DMS79 treated with DMSO at 0.1 percent for 48 hours (cell line): ENCODE measurements at places on chromosomes 5 and 9.
A peak's percentile ranks its signal among the peaks of the same experiment; 100 is the strongest.

DNA sequence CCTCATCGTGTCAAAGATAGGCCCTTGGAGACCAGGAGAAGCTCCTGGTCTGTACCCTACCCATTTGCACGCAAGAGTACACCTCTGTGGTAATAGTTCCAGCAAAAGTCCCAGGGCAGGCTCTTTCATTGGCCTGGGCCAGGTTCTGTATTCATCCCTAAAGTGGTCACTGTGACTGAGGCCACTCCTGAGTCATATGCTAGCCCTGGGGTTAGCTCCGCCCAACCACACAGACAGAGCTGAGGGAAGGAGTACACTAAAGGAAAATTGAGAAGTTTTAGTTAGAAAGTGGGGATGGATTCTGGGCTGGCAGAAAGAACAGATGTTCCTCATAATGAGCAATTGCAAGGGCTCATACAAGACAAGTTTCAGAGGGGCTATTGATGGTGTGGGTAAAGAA, 206.7 kb downstream of the ARHGAP26 start:
- DNase-seq, result no peak

- no peak for DNase-seq
These were observed 12.8 kb upstream of the NDFIP1 start for GRCh38 chr5:142095651-142096330.

DNA sequence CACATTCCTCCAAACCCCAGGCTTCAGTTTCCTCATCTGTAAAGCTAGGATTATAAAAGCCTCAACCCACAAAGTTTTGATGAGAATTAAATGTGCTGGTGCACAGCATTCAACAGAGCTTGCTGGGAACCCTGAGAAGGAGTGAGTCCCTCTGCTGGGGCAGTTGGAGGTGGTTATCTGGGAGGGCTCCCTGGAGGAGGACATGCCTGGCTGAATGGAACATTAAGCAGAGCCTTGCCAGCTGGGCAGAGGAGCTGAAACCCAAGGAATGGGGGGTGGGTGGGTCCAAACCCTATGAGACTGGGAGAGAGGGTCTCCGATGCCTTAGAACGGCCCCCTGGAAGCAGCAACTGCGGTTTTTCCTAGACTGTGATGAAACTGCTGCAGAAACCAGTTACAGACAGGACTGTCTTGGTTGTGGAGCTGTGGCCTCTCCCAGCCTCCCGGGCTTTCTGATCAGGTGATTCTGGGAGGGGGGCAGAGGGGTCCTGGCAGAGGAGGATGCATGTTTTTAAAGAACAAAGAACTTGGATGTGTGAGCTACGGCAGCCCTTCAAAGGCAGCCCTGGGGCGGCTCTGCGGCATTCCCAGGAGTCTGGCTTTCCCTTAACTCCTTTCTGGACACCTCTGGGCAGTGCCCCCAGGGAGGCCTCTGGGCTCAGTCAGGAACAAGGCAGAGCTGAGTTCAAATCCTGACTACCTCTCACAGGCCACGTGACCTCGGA, 20.8 kb downstream of the FIBCD1 start:
- no peak for DNase-seq

- DNase-seq, result no peak
These were observed 2.8 kb downstream of the TMEM171 start for GRCh38 chr5:73122875-73123810.

DNA sequence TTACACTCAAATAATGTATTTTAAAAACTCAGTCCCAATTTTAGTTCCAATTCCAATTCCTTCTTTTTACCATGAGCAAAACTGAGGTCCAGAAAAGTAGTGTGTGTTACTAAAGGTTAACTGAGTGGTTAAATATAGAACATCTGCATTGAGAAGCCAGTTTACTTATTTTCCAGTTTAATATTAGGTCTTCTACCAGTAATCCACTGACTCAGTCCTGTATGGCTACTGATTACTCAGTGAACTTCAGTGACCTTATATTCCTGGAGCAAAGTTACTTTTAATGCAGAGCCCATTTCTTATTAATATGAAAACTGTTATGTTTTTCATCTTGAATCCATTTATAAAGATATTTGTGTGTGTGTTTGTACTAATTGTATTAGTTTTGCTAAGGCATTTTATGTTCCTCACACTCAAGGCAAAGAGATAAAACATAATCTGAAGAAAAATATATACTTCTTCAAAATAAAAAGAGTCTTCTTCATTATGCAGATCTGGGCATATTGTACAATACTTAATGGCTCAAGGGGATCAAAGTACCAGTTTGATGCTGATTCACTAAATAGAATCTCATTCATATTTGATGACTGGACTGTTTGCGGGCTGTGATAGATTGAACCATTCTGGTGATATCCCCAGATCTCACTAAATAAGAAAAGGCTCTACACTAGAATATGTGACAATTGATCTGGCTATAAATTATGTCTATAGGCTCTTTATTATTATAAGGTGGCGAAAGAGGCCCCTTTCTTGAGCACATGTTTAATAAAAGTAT, 60.8 kb downstream of the DMXL1 start:
- DNase-seq, result no peak

DNA sequence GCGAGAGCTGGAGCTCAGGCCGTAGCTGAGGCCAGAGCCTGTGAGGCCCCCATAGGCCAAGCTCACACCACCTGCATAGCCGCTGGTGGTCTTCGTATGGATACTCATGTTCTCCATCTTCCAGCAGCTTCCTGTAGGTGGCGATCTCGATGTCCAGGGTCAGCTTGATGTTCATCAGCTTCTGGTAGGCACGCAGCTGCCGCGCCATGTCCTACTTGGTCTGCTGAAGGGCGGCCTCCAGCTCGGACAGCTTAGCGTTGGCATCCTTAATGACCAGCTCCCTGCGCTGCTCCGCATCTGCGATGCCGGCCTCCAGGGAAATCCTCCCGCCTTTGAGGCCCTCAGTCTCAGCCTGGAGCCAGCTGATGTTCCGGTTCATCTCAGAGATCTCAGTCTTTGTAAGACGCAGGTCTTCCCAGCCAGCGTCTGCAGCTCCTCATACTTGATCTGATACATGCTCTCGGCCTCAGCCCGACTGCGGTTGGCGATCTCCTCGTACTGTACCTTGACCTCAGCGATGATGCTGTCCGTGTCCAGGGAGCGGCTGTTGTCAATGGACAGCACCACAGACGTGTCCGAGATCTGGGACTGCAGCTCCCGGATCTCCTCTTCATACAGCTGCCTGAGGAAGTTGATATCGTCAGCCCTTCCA, 172.1 kb downstream of the PPP2R2B start:
- no peak for DNase-seq

GRCh38 chr9:100714372-100715099, 136.7 kb downstream of the CAVIN4 start:
- no peak for DNase-seq

GRCh38 chr5:72209147-72210115, 102.2 kb downstream of the MAP1B start:
- DNase-seq, result peak; percentile 71

- DNase-seq, result no peak
These were observed 53.7 kb downstream of the SYK start for GRCh38 chr9:90855208-90855902.

DNA sequence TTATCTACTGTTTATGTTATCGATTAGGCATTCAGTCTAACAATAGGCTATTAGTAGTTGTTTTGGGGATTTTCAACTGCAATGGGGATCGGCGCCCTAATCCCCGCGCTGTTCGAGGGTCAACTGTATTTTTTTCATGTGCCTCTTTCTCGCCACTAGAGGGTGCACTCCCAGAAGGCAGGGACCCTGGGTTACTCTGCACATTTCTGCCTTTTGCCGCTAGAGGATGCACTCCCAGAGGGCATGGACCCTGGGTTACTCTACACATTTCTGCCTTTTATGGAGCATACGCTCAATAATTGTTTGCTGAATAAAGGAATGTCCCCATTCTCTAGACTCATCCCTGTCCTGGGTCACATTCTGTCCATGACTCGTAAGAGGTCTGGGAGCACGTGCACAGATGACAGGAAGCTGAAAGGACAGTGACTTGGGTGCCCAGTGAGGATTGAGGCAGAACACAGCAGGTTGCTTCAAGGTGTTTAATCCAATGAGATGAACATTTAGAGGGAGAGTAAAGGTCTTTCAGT, 27.9 kb upstream of the RECK start:
- DNase-seq, result peak; percentile 35

DNA sequence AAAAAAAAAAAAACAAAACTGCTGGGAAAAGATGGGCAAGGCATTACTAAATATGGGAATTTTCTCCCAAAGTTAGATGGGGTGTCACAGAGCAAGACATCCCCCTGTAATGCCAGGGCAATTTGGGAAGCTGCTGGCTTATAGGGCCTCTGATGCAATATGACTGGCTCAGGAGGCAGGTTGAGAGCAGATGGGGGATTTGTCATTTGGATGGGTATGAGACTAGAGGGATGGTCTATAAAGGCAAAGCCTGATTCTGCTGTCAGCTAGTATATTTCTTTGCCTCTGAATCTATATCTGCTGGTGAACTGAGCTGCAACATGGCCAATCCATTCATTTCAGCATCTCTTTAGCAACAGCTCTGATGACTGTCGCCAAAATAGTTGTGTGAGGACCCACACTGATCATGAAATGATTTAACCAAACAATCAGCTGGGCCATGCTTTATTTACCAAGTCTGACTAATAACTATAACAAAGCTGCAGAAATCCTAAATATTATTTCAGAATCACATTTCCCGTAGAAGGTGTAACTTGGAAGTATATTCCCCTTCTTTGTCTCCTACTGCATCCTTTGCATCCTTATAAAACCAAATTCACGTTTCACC, 455.1 kb upstream of the ZNF608 start:
- no peak for DNase-seq

- peak; percentile 82 for DNase-seq
These were observed 14.2 kb upstream of the RALGDS start for GRCh38 chr9:133135146-133135745.

- DNase-seq, result no peak
These were observed 105.0 kb downstream of the PLPP1 start for GRCh38 chr5:55429613-55430253.

- DNase-seq, result no peak
These were observed 79.6 kb upstream of the FREM1 start for GRCh38 chr9:14989811-14990210.

- DNase-seq, result no peak
These were observed 930.2 kb downstream of the MAT2B start for GRCh38 chr5:164435576-164435975.

- DNase-seq, result no peak
These were observed 55.9 kb downstream of the SECISBP2 start for GRCh38 chr9:89374176-89374575.

GRCh38 chr5:65825408-65826328, 100.7 kb upstream of the ERBIN start:
- no peak for DNase-seq

- peak; percentile 27 for DNase-seq
These were observed 60.9 kb downstream of the RXRA start for GRCh38 chr9:134386951-134387831.

DNA sequence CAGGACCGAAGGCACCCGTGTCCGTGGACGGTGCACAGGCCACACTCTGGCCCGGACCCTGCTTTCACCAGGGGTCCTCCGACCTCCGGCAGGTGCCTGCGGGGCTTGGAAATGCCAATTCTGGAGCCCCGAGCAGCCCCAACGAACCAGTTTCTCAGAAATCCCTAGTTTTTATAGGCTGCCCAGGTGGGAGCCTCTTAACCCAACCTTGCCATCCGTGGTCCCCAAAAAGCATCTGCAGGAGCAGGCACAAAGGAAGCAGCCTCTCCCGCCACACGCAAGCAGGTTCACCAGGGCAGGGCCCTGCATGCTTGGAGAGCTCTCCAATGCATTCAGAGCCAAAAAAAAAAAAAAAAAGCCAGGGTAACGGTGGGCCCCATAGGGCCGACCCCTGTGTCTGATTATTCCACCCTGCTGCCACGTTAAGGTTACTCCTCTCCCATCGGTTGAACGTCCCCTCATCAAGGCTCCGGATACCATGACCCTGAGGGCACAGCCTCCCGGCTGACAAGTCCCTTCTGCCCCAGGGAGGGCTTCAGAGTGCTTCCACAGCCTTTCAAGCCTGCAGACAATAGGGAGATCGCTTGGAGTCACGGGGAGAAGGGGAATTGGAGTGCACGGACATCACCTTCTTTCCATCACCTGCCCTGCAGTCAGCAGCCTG, 796 bp upstream of the TPRN start:
- DNase-seq, result no peak

DNA sequence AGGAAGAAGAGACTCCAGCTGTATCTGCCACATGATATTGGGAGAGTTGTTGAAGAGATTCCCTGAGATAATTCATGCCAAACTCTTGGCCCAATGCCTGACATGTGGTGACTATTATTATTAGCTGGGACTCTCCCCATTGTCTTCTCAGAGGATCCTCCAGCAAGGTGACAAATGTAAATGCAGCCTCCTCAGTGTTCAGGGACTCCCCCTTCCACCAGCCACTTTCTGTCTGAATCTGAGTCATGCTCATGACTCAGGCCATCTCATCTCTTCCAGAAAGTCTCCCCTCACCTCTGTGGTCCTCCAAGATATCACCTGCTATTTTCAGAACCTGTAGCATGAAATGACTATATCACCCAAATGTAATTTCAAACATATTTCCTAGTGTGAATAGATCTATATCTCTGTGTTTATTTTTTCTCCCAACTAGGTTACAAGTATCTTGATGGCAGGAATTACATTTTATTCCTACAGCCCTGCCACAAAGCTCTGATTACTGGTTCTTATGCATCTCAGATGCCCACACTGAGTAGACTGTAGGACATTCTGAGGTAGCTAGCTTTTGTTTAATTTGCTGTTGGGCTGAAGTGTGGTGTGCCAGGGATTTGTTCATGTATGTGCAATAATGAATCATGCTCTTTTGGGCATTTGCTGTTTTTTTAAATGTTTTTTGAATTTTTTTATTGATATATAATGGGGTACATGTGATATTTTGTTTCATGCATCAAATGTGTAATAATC, 126.6 kb upstream of the IL12B start:
- no peak for DNase-seq

DNA sequence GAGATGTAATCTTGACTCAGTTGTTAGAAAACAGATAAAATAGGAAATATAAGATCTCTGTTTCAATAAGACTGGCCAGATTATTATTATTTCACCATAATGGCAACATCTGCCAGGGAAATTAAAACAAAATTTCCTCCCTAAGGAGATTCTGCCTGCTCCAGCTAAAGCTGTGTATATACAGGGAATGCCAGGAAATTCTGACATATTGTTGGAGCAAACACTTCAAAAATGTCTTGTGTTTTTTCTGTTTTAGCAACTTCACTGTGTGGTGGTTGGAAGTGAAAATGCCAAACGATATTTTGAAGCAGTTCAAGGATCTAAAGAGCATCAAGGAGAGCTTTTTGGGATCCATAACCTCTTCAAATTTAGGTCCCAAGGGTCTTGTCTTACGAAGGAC, 90.8 kb downstream of the ERCC6L2 start:
- no peak for DNase-seq

GRCh38 chr9:121607434-121608167, 43.8 kb upstream of the DAB2IP start:
- DNase-seq, result no peak

GRCh38 chr9:10661376-10661775, 48.6 kb upstream of the PTPRD start:
- no peak for DNase-seq

GRCh38 chr5:58207076-58207475, 252.8 kb downstream of the PLK2 start:
- DNase-seq, result no peak

- no peak for DNase-seq
These were observed 93.8 kb downstream of the CSNK1G3 start for GRCh38 chr5:123605822-123606221.
